ENCODE measurements at places on chromosomes 6 and 20.

GRCh38 chr6:131885237-131885636 lies 65.9 kb downstream of the CCN2 start:
- no peak for DNase-seq

GRCh38 chr6:88499845-88500699 lies 333.9 kb upstream of the CNR1 start:
- DNase-seq, result no peak

DNA sequence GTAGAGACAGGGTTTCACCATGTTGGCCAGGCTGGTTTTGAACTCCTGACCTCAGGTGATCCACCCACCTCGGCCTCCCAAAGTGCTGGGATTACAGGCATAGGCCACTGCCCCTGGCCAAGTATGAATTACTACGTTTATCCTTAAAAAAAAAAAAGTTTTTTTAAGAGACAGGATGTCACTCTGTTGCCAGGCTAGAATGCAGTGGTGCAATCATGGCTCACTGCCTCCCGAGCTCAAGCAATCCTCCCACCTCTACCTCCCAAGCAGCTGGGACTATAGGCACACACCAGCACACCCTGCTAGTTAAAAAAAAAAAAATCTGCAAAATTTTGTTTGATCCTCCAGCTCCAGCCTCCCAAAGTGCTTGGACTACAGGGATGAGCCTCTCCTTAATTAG lies 23.1 kb downstream of the IYD start:
- no peak for DNase-seq

- DNase-seq, result no peak
Observed at GRCh38 chr6:34233867-34234266, 2.8 kb upstream of the HMGA1 start.

- DNase-seq, result no peak
Observed at GRCh38 chr20:5614506-5614905, 135.7 kb upstream of the SHLD1 start.

GRCh38 chr6:138685257-138685656 lies 88.3 kb upstream of the CCDC28A start:
- no peak for DNase-seq

- no peak for DNase-seq
Observed at GRCh38 chr6:170285482-170285881, 5.4 kb downstream of the DLL1 start.

DNA sequence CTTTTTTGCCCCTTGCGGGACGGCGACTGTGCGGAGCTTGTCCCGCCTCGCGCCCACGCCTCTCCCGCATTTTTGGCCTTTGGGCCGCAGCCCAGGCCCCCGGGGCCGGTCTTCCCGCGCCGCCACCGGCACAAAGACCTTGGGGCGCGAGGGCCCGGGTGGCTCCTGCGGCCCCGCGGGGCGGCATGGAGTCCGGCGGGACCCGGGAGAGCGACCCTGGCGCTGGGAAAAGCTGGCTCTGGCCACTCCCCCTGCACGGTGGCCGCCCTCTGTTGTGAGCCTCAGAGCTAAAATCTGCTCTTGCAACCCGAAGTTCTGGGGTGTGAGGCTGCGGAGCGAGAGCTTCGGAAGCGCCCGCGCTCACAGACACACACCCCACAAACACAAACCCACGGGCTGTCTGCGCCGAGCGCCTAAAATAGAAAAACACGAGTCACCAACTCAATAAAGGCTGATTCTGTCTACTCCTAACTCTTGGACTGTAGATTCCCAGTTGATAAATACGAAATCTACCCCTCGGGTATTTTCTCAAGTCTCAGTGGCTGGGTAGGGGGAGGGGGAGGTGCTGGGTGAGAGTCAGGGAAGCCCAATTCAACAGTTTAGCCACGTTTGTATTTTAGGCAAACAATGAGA lies 496 bp upstream of the BEND3 start:
- no peak for DNase-seq

- DNase-seq, result no peak
Observed at GRCh38 chr6:11208267-11208666, 24.2 kb downstream of the NEDD9 start.

DNA sequence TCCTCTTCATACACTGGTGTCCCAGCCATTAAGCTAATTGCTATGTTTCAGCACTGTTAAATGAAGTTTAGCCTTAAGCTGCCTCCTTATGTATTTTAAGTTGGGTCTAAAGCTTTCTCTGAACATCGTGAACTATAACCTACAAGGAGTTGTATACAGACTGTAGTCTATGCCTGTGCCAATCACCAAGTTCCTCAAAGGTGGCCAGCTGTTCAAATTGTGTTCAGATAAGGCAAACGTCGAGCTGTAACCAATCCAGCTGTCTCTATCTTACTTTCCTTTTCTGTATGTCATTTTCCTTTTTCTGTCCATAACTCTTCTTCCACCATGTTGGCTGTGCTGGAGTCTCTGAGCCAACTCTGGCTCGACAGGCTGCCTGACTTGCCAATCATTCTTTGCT lies 199.6 kb downstream of the OGFRL1 start:
- DNase-seq, result no peak

- no peak for DNase-seq
Observed at GRCh38 chr6:64777941-64778785, 928.9 kb downstream of the EYS start.

DNA sequence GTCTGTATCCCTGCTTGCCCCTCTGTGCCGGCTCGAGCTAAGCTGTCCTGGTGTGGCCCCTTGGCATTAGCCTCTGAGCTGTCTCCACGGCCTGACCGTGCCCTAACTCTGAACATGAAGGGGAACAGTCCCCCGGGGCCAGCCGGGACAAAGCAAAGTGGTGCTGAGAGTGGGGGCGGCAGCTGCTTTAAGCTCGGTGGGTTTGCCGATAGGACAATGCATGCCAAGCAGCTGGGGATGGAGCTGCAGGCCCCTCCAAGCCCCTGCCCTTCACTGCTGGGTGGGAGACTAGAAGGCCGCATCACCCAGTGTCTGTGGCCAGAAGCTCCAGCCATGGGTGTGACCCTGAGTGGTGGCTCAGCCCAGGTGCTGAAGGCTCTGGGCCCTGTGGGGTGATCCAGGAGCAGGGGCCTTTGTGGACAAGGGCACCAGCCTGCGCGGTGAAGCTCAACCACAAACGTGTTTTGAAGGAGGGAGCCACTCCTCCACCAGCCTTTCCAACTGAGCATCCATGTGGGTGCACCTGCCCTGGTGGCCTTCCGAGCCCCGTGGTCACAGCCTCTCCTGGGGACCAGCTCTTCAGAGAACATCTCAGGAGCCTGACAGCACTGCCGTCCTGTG lies 242.5 kb downstream of the ERMARD start:
- no peak for DNase-seq

GRCh38 chr6:170423814-170424603 lies 117.5 kb downstream of the FAM120B start:
- no peak for DNase-seq
